ENCODE measurements at places on chromosomes 12 and 14.

DNA sequence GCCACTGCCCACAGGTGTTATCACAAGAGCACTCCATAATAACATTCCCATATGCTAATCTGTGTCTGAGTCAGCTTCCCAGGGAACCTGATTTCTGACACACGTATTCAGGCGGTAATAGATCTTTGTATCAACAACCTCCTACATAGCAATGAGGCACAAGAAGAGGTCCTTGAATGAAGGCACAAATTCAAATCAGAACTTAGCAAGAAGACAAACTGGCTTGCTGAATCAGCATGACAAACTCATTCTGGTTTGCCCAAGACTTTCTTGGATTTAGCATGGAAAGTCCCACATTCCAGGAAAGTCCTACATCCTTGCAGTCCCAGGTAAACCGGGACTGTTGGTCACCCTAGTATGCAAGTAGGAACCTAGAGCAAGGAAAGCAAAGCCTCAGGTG lies 33.9 kb upstream of the RNU6-7 start:
- DNase-seq, result no peak

GRCh38 chr14:36767603-36768281 lies 106.1 kb downstream of the PAX9 start:
- DNase-seq, result no peak

- no peak for DNase-seq
Observed at GRCh38 chr12:10031771-10032175, 1.3 kb downstream of the CLEC9A start.

DNA sequence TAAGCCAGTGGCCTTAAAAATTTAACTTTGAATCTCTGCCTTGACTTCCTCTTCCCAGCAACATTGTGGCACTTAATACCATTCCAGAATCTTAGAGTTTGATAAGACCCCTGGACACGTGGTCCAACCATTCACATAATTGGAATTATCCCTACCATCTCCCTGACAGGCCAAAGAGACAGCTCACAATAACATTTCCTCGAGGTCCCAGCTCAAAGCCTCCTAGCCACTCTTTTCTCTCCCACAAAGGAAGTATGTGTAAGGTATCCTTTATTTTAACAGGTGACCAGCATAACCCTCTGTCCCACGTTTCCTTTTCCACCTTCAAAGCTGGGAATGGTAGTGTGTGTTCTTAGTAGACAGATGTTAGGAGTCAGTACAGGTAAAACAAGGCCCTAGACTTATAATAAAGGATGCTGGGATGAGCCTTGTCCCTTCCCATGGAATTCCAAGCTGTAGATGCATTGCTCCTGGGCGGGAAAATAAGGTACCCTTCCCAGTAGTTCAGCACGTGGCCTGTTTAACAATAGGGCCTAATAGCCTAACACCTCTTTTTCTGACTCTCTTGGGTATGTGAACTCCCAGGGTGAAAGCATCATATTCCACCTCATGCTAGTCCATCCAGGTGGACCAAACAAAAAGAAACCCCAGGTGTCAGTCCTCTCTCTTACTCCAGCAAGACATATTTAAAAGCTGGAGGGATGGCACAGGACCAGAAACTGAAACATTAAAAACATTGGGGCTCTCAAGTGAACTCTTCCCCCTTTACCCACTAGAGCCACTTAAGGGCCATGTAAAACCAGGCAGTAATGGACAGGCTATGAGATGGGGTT lies 37.5 kb upstream of the COL2A1 start:
- no peak for DNase-seq

DNA sequence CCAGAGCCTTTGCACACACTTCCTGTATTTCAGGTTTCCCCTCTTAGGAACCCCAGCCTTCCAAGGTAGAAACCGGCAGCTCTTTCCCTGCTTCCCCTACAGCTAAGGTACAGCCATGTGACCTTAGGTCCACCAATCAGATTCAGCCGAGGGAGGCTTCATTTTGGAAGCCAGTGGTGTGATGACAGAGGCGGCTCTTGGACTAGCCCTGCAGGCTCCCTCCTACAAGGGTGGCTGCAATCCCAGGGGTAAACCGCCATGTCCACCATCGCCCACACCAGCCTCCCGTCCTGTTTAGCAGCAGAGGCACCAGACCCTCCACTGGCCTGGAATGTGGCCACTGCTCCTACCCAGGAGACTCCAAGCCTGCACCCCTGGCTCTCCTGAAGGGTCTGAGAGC lies 65.6 kb downstream of the SERPINA3 start:
- DNase-seq, result no peak

- DNase-seq, result no peak
Observed at GRCh38 chr12:124677552-124678356, 110.3 kb upstream of the NCOR2 start.

DNA sequence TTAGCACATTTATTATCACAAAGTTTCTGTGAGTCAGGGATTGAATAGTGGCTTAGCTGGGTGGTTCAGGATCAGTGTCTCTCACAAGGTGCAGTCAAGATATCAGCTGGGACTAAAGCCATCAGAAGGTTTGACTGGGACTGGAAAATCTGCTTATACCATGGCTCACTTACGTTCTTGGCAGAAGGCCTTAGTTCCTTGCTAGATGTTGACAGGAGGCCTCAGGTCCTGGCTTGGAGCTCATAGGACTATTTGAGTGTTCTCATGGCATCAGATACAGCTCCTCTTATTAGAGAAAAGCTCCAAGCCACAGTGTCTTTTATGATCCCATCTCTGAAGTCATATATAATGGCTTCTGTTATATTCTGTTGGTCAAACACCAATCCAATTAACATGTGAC lies 127.3 kb downstream of the SLC6A15 start:
- DNase-seq, result no peak

GRCh38 chr12:15208140-15208539 lies 13.1 kb downstream of the RERG start:
- DNase-seq, result no peak

GRCh38 chr12:119668324-119668841 lies 450 bp downstream of the PRKAB1 start:
- no peak for DNase-seq

DNA sequence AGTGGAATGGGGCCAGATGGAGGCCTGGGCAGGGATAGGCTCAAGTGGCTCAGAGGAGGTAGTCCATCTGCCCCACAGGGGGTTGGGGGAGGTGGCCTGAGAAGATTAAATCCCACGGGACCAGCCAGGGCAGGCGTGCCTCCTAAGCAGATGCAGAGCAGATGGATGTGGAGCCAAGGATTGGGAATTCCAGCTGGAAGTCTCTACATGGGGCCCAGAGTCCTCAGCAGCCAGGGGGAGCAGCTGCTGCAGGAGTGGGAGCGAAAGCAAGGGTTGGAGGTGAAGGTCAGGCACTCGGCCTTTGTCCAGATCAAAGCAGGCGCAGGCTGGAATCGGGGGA lies 42.4 kb upstream of the VRK1 start:
- DNase-seq, result no peak

DNA sequence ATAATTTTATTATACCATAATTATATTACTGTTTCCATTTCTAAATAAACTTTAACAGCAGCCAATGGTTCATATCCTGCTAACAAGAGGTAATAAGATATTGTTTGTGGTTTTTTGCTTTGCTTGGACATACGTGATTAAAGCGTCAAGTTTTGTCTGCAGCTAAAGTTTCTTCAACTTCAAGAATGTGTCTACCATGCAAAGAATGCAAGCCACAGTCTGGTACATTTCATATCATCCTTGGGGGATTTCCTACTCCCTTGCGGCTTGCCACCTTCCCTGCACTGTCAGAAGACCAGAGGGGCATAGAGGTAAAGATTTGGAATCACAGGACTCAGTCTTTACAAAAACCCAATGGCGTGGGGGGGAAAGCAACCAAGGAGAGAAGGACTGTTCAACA lies 125.2 kb downstream of the MED13L start:
- DNase-seq, result no peak

GRCh38 chr14:24777678-24778077 lies 143.7 kb upstream of the GZMB start:
- no peak for DNase-seq

GRCh38 chr14:96181186-96182056 lies 23.2 kb upstream of the BDKRB2 start:
- no peak for DNase-seq

DNA sequence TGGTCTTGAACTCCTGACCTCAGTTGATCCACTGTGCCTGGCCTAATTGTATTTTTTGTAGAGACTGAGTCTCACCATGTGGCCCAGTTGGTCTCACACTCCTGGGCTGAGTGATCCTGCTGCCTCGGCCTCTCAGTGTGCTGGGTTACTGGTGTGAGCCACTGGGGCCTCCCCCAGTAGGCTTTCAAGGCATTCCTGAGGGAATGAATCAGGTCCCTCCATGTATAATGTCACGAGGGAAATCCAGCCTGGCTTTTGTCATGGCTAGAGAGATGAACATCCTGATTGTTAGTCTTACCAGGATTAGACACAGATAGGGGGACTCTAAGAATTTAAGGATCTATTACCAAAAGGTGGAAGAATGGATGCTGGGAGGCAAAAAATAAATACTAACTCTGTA lies 51.9 kb downstream of the CPSF2 start:
- no peak for DNase-seq

DNA sequence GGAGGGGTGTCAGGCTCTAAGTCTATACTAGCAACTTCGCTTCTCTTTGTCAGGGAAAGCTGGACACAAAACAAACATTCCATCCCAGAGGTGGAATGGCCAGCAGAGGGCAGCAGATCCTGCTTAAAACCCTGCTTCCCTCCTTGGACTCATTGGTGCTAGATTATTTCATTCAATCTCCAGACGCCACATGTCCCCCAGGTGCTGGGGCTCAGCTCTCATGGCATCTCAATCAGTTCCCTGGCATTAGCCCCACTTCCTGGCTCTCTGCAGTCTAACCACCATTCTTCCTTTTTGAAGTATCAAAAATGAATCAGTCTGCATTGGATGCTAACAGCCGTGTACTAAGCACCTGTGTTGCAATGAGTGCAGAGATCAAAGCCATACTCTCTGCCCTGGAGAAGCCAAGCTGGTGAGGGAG lies 8.1 kb upstream of the PPP1R1A start:
- DNase-seq, result peak; percentile 29

DNA sequence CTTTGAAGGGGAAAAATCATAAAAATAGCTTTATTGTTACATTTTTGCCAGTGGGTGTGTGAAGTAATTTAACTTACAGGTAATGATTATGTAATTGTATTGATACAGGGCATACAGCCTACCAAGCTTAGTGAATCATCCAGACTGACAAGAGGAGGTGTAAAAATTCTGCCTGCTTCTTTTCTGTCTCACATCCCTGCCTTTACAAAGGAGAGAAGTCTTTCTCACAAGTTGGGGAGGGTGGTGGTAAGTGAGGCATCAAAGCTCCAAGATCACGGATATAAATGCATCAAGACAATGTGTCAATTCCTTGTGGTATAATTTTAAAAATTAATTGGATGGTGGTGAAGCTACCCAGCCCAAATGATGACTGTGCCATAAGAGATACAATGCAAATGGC lies 39.0 kb upstream of the G2E3 start:
- DNase-seq, result no peak

DNA sequence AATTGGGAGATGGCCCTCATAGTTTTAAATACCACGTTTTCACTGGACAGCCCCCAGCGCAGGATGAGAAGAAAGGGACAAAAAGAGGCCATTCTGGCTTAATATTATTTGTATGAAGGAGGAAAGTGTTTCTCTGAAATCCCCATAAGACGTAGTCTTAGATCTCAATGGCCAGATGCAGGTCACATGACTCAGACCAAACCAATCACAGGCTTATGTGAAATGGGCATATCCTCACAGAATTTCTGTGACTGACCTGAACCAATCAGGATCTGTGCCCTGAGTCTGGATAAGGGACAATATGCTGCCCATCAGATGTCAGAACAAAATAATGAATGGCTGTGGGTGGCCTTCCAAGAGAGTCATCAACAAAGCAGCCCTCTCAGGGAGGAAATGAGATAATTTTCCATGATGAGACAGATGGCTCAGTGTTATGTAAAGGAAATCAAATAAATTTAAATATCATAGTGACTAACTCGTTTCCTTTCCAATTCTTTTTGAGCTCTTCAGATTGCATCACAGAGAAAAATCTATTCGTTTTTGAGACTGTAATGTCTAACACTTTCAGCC lies 1009.5 kb upstream of the TMEM132C start:
- DNase-seq, result no peak

DNA sequence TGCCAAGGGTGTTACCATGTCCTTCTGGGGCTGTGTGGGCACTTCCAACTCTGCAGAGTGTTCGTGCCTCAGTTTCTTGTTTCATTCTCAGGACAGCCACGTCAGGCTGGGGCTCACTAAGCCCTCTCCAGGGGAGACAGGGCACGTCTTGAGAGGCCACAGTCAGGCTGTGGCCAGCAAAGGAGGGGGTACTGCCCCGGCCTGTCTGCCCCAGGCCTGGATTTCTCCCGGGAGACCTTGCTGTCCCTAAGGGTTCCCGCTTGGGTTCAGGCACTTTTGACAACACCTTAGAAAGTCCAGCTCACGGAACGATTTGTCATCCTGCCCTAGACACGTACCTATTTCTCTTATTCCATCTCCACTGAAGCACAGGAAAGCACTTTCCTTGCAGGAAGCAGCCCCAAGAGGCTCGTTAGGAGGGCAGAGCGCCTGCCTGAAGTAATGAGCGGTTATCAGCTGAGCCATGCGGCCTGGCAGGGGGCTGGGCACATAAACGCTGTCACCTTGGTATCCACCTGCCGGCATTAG lies 290.4 kb upstream of the RTL1 start:
- DNase-seq, result no peak

All from activated naive CD8-positive, alpha-beta T cell treated with anti-CD3 and anti-CD28 coated beads for 36 hours (primary cell).